ENCODE measurements at places on chromosomes 5 and 9.

DNA sequence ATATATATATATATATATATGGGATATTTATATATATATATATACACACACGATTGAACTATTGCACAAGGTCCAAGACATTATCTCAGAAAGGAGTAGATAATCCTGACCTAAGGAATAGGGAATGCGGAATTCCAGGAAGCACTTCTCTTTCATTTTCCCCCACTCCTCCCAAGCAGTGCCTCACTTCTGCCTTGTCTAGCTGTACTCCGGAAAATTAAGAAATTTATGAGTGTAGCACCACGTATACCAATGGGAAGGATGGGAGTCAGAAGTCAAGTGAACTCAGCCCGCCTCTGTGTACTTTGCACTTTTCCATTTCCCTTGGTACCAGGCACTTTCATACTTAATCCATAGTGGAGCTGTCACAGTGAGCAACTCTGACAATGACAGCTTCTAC is 10.9 kb downstream of the SLC36A1 start:
- H3K4me1 ChIP-seq: no peaks in the 10 kb centered on the region
- H3K27ac ChIP-seq: no peak overlapping the region
- H3K4me3 ChIP-seq: no peak overlapping the region
- DNase-seq: no peak

GRCh38 chr5:73221726-73222125 is 48.7 kb downstream of the TMEM174 start:
- no peaks in the 10 kb centered on the region for H3K36me3 ChIP-seq
- H3K27me3 ChIP-seq: peaks cover 2% of the 10 kb centered on the region
- no peak overlapping the region for H3K4me3 ChIP-seq
- DNase-seq: no peak
- H3K27ac ChIP-seq: no peak overlapping the region

- H3K27ac ChIP-seq: no peak overlapping the region
- H3K4me3 ChIP-seq: no peak overlapping the region
- H3K4me1 ChIP-seq: peaks cover 2% of the 10 kb centered on the region
- peaks cover 7% of the 10 kb centered on the region for H3K27me3 ChIP-seq
- no peak for DNase-seq
- H3K36me3 ChIP-seq: no peaks in the 10 kb centered on the region
These were observed 22.2 kb downstream of the SH3GL2 start for GRCh38 chr9:17600962-17601593.

GRCh38 chr9:81380504-81381359 is 308.6 kb downstream of the TLE1 start:
- H3K27me3 ChIP-seq: no peaks in the 10 kb centered on the region
- no peak overlapping the region for H3K27ac ChIP-seq

DNA sequence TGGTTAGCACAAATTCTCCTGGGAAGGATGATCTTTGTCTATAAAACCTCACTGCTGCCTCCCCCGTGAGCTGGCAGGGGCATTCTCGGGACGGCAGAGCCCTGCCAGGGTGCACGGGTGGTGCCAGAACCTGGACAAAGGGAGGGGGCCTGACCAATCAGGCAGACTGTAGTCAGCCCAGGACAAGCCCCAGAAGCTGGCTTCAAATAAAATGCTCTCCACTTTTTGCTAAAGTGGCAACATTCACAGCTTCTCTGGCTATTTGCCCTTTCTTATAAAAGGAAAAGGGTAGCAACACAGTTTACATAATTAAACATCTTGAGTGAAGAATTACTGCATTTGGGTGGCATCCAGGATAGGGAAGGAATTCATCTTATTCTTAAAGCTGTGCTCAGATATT is 14.4 kb downstream of the IL9 start:
- H3K27ac ChIP-seq: no peak overlapping the region
- no peaks in the 10 kb centered on the region for H3K4me1 ChIP-seq
- H3K36me3 ChIP-seq: no peaks in the 10 kb centered on the region
- DNase-seq: peak; percentile 66
- peaks cover 24% of the 10 kb centered on the region for H3K27me3 ChIP-seq

- H3K4me1 ChIP-seq: peaks cover 18% of the 10 kb centered on the region
- no peak for DNase-seq
- H3K36me3 ChIP-seq: no peaks in the 10 kb centered on the region
- H3K27ac ChIP-seq: peak overlapping the region; percentile 69
These were observed 6.3 kb upstream of the SMU1 start for GRCh38 chr9:33082538-33083326.

DNA sequence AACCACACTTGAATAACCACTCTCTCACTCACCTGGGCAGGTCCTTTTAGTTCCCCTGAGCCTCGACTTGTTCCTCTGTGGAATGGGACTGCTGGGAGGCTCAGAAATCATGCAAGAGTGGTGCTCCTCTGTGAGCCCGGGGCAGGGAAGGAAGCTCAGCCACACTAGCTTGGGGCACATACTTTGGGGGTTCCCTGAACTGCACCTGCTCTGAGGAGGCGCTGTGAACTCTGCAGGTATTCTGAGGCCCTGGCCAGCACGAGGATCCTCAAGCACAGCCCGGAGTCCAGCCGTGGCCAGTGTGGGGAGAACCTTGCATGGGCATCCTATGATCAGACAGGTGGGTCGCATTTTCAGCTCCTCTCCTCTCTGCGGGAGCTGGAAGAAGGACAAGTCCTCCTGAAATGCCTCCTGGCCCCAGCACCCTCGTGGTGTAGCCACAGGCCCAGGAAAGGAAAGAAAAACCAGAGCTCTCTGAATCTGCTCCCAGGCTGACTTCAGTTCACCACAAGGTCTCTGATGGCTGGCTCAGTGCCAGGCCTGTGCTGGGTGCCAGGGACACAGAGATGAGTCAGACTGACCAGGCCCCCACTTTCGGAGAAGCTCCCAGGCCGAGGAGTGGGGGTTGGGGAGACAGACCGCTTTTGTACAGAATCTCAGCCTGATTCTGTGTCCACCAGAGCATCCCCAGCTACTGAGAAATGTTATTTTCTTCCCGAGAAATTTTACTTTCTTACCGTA is 11.9 kb downstream of the GLIPR2 start:
- peak overlapping the region; percentile 44 for H3K4me3 ChIP-seq
- H3K4me1 ChIP-seq: peaks cover 49% of the 10 kb centered on the region
- H3K27ac ChIP-seq: peak overlapping the region; percentile 82
- H3K36me3 ChIP-seq: peaks cover 10% of the 10 kb centered on the region
- no peaks in the 10 kb centered on the region for H3K27me3 ChIP-seq

DNA sequence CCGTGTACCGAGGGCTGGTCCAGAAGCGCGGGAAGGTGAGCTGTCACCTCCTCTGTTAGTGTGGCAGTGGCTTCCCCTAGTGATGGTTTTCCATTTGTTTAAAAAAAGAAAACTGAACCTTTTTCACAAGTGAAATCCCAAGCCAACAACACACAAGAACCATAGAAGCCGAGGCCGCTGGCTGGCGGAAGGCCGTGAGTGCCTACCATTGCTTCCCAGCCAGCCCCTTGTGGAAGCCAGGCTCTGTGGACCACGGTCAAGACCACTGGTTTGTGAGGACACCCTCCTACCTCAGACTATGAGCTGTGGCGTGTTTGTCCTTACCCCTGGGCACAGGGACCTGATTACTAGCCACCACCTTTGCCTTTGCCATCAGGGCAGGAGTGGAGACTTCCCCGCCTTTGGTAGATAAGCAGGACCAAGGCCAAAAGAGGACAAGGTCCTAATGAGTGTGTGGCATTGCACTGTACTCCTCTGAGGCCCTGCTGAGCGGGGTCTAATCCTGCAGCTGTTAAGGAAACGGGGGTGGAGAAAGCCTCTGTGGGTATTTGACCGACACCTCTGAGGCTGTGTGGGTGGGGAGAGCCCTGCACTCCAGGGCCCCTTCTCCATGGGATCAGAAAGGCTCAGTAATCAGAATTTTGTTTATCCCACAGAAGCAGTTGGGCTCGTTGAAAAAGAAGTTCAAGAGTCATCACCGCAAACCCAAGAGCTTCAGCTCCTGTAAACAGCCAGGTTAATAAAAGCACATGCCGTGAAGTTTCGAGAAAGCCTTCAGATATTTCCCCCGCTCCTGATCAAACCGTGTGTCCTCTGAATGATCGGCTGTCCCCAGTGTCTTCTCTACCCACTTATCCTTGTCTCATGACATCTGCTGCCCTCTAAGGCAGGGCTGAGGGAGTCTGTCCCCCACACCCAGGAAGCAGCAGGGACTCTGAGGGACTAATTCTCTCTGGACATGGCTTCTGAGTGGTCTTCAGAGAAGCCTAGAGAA is 4.3 kb downstream of the SURF2 start:
- H3K36me3 ChIP-seq: peaks cover 54% of the 10 kb centered on the region
- peak; percentile 45 for DNase-seq
- peaks cover 10% of the 10 kb centered on the region for H3K4me1 ChIP-seq
- no peaks in the 10 kb centered on the region for H3K27me3 ChIP-seq
- H3K27ac ChIP-seq: no peak overlapping the region
- no peak overlapping the region for H3K4me3 ChIP-seq

DNA sequence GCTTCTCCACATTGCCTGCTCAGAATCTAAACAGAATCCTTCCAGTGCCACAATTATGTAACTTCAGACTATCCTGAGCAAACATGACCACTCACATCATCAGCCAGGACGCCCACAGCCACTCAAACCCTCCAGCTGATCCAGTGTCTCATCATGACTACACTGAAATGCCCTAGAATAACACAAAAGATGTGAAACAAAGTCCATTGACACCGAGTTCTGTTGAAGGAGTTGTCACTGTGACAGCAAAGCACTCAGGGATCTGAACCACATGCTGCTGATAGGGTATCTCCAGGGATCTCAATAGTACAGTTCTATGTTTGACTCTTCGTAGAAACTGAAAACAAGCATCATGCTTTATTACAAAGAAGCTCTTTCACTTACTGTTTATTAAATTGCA is 150.2 kb downstream of the GABBR2 start:
- no peaks in the 10 kb centered on the region for H3K27me3 ChIP-seq
- DNase-seq: peak; percentile 86
- no peak overlapping the region for H3K4me3 ChIP-seq
- H3K36me3 ChIP-seq: no peaks in the 10 kb centered on the region

- no peaks in the 10 kb centered on the region for H3K4me1 ChIP-seq
- H3K27me3 ChIP-seq: no peaks in the 10 kb centered on the region
- H3K4me3 ChIP-seq: no peak overlapping the region
These were observed 133.0 kb downstream of the ENC1 start for GRCh38 chr5:74507370-74508005.

- H3K27me3 ChIP-seq: no peaks in the 10 kb centered on the region
- no peak overlapping the region for H3K27ac ChIP-seq
- H3K4me1 ChIP-seq: no peaks in the 10 kb centered on the region
- no peak overlapping the region for H3K4me3 ChIP-seq
- no peaks in the 10 kb centered on the region for H3K36me3 ChIP-seq
These were observed 131.7 kb upstream of the VLDLR start for GRCh38 chr9:2489838-2490314.

All from osteoblast (primary cell).